HAP-1 (cell line): ENCODE measurements at places on chromosomes 12 and 14.
A peak's percentile ranks its signal among the peaks of the same experiment; 100 is the strongest.

GRCh38 chr12:777550-778047 is 25.2 kb downstream of the WNK1 start:
- no peak for DNase-seq

GRCh38 chr12:497501-498160 is 37.9 kb downstream of the B4GALNT3 start:
- DNase-seq: no peak

- no peak for DNase-seq
Measured at GRCh38 chr14:24224618-24225071, 7.5 kb downstream of the NEDD8 start.

DNA sequence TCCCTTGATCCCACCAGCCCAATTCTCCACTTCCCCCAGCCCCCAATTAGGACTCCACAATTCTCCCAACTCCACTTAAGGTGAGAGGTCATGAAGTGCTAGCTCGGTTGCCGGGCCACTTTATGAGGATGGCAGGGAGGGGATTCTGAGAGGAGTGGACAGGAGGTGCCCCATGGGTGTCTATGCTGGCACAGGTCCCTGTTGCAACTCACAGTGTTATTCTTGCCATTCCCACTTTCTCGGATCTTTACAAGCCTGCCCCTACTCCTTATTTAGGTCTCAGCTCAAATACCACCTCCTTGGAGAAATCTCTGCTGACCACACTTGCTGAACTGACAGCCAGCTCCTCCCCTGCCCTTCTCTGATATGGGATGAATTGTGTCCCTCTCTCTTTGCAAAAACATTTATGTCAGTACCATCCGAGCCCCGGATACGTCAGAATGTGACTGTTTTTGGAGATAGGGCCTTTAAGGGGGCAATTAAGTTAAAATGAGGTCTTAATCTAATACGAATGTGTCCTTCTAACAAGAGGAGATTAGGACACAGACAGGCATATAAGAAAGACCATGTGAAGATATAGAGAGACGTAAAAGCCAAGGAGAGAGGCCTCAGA is 4.2 kb upstream of the LGALS3 start:
- no peak for DNase-seq

DNA sequence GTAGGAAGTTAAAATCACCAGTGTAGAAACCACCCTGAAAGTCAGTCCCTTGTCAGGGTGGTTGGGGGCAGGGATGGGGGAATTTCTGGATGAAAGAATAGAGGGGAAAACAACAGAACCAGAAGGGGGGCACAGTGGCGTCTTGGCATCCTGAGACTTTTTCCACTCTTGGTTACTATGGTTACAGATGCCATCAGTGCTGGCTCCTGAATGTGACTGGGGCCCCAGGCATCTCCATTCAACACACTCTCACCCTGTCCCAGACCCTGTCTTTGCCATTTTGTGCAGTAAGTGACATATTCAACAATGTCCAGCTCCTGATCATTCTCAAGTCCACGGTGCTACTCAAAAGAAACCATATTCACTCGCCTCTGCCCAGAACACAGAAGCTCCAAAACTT is 11.3 kb downstream of the KCNK10 start:
- DNase-seq: no peak

- no peak for DNase-seq
Measured at GRCh38 chr12:51890511-51891171, 2.7 kb downstream of the ANKRD33 start.

DNA sequence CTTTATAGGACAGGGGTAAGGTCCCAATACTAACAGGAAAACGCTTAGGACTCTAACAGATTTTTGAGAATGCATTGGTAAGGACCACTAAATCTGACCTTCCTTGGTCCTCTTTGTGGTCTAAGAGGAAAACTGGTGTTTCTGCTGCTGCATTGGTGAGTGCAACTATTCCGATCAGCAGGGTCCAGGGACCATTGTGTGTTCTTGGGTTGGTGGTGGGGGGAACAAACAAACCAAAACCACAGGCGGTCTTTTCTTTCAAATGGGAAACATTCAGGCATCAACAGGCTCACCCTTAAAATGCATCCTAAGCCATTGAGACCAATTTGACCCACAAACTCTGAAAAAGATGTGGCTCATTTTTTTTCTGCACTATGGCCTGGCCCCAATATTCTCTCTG is 20.7 kb downstream of the EPYC start:
- DNase-seq: no peak

GRCh38 chr12:84375449-84376170 is 537.0 kb downstream of the SLC6A15 start:
- no peak for DNase-seq

DNA sequence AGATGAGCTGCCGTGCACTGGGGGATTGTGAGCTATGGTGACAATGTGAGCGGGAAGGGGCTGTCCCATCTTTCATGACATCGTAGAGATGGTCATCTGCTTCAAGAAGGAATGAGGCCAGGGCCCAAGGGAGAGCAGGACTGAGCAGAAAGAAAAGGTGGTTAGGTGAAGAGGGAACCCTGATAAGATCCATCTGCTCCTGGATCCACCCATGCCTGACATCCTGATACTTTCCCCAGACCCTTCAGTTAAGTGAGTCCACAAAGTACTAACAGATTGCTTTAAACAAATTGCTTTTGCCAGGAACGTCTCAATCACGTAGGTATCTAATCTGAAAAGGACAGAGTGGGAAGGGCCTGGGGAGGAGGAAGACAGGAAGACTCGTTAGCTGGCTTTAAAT is 25.4 kb upstream of the DLK1 start:
- DNase-seq: no peak

- no peak for DNase-seq
Measured at GRCh38 chr12:2856051-2856450, 788 bp downstream of the TEX52 start.

DNA sequence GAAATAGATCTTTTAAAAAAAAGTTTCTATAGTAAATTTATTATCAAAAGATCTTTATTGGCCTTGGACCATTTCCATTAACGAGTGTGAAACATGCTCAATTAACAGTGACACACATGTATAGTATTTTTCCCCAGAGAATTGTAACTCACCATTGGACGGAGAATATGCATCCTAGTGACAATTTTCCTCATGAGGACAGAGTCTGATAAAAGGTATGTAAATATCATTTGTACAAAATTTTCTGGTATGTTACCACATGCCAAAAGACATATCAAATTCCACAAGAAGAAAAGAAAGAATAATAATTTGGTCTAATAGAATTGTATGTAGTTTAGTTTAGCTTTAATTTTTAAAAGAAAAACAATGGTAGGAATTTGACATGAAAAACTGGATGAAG is 1096.0 kb upstream of the FLRT2 start:
- DNase-seq: no peak

- DNase-seq: no peak
Measured at GRCh38 chr12:94261786-94262185, 113.4 kb downstream of the PLXNC1 start.

DNA sequence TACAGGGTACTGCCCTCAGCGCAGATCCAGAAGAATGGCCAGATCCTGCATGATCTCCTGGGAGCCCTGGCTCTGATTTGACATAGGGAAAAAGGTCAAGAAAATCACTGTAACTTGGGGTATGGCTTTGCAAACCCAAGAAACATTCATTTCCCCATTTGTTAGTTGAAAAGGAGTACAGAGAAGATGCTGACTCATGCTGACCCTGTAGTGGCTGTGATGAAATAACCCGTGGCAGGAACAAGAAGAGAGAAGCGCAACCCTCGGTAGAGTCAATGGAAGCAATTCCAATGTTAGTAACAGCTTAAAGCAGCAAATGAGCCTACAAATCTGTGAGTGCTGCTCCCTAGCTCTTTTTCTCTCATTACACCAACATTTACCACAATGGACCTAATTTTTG is 281.6 kb upstream of the NPAS3 start:
- DNase-seq: no peak

- DNase-seq: no peak
Measured at GRCh38 chr12:63129927-63130326, 21.1 kb downstream of the AVPR1A start.

GRCh38 chr12:93297536-93297935 is 80.2 kb upstream of the NUDT4 start:
- DNase-seq: no peak

- no peak for DNase-seq
Measured at GRCh38 chr14:20441461-20441860, 5.5 kb upstream of the KLHL33 start.

DNA sequence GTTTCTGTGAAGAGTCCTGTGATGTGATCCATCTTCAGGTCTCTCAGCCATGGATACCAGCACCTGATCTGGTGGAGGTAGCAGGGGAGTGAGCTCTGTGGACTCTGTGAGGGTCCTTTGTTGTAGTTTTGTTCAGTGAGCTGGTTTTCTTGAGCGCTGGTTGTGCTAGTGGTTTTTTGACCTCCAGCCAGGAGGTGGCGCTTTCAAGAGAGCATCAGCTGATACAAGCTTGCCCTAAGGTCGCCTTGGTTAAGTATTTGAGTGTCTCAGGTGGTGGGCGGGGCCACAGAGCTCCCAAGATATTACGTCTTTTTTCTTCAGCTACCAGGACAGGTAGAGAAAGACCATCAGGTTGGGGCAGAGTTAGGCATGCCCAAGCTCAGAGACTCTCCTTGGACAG is 139.7 kb downstream of the TTLL5 start:
- no peak for DNase-seq

- no peak for DNase-seq
Measured at GRCh38 chr14:61478971-61479473, 157.6 kb downstream of the PRKCH start.

GRCh38 chr14:79656056-79656455 is 555.2 kb downstream of the DIO2 start:
- DNase-seq: no peak

DNA sequence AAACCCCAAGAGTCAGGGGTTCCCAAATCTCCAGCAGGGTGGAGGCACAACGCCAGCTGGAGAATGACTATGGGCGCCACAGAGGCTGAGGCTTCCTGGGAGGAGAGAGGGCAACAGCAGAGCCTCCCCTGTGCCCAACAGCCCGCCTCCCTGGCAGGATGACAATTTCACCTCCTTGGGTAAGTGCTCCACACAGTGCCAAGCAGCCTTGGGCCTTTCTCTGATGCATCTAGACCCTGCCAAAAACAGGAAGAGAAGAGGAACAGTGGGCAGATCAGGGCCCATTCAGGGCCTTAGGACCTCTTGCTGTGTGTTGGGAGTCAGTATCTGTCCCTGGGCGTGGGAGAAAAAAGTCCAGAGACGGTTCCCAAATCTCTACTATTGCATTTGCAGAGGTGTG is 5.0 kb upstream of the OR10P1 start:
- no peak for DNase-seq

DNA sequence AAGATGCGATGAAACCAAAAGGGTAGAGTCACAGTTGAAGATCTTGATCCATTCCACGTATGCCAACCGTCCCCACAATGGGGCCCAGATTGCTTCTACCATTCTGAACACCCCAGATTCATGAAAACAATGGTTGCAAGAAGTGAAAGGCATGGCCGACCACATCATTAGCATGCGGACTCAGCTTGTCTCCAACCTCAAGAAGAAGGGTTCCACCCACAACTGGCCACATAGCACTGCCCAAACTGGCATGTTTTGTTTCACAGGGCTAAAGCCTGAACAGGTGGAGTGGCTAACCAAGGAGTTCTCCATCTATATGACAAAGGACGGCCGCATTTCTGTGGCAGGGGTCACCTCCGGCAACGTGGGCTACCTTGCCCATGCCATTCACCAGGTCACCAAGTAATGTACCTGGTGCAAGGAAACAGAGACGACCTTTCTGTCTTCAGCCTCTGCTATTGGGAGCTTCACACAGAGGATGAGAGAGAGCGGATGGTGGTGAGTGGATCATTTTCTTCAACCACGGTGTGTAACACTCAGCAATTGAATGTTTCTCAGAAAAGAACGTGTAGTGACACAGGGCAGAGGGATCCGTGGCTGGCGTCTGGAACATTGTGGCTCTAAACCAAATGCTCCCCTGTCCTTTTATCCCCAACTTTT is 26.8 kb upstream of the CLEC2D start:
- DNase-seq: no peak

- DNase-seq: peak; percentile 86
Measured at GRCh38 chr14:90697577-90698206, 118.5 kb downstream of the TTC7B start.

DNA sequence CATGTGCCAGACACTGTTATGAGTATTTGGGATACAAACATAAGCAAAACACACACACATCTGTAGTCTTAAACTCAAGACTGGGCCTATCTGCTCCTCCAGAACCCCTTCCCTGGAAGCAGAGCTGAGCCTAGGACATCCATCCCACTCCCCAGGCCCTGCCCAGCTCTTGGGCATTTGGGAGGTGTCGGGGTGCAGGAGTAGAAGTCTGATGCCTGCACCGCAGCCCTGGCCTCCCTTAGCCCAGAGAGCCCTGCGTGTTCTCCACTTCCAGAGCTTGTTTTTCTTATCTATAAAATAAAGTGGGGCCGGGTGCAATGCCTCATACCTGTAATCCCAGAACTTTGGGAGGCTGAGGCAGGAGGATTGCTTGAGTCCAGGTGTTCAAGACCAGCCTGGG is 11.7 kb downstream of the HSP90AA1 start:
- no peak for DNase-seq

GRCh38 chr14:94123868-94124267 is 5.5 kb downstream of the IFI27L2 start:
- no peak for DNase-seq

DNA sequence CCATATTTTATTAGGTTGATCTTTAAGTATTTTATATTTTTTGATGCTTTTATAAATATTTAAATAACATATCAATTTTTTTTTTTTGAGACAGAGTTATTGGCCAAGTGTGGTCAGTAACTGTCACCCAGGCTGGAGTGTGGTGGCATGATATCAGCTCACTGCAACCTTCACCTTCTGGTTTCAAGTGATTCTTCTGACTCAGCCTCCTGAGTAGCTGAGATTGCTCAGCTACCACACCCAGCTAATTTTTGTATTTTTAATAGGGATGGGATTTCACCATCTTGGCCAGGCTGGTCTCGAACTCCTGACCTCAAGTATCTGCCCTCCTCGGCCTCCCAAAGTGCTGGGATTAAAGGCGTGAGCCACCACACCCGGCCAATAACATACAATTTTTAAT is 71.1 kb downstream of the FUT8 start:
- DNase-seq: no peak

GRCh38 chr14:81478446-81478845 is 55.2 kb downstream of the SEL1L start:
- DNase-seq: no peak

- no peak for DNase-seq
Measured at GRCh38 chr14:90780519-90780918, 35.7 kb downstream of the TTC7B start.

DNA sequence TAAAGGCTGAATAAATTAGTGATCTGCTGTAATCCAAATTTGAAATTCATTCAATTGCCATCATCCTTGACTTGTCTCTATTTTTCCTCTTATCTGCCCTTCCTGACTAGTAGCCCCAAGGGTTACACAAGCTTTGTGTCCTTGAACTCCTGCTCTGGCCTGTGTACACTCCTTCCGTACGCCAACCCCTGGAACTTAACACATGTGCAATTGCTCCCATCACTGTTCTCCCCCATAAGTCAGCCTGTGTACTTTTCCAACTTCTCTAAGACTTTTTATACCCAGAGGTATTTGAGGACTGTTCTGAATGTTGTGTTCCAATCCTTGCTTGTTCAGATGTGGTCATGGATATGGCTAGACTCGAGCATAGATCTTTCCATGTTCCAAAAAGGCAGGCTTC is 171.1 kb upstream of the G2E3 start:
- DNase-seq: no peak

- no peak for DNase-seq
Measured at GRCh38 chr14:47730296-47730695, 54.9 kb upstream of the MDGA2 start.
